Activated CD4-positive, alpha-beta T cell treated with anti-CD3 and anti-CD28 coated beads for 4 hours (primary cell): ENCODE measurements at places on chromosomes 4 and X.
A peak's percentile ranks its signal among the peaks of the same experiment; 100 is the strongest.

DNA sequence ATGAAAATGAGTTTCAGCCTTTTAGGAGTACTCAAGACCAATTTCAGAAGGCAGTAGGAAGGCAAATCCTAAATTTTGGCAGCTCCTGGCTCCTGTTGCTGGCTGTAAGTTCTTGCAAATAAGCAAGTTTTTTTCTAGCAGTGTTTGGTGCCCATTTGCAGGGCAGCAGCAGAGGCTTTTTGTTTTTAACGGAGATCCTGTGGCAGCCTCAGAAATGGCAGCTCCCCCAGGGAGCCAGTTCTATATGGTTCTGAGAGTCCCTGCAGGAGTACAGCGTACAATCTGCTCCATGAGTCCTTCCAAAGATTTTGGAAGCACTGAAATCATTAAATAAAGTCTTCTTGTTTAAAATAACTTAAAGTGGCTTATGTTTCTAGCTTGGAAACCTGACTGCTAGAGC lies 171.9 kb downstream of the NDST4 start:
- no peak for DNase-seq

GRCh38 chr4:56940971-56941370 lies 33.3 kb downstream of the REST start:
- DNase-seq: no peak

GRCh38 chrX:153416781-153417450 lies 5.6 kb downstream of the ZFP92 start:
- no peak for DNase-seq

- no peak for DNase-seq
Observed at GRCh38 chr4:109411964-109412363, 21.7 kb upstream of the SEC24B start.

GRCh38 chrX:136538811-136539210 lies 6.8 kb downstream of the VGLL1 start:
- DNase-seq: no peak

DNA sequence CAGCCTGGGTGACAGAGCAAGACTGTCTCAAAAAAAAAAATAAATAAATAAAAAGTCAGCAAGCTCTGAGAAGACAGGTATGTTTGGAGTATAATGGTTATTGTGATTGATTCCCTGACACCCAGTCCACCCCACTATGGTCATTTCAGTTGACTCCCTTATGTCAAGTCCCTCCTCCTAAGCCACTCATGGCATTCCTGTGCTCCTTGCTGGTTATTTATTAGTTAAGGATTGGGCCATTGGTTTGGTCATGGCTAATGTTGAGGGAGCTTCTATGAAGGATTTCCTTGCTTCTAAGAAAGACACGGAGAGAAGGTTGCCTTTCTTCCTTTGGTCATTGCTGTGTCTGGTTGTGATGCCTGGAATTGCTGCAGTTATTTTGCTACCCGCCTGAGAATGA lies 140.1 kb downstream of the UCHL1 start:
- DNase-seq: no peak

DNA sequence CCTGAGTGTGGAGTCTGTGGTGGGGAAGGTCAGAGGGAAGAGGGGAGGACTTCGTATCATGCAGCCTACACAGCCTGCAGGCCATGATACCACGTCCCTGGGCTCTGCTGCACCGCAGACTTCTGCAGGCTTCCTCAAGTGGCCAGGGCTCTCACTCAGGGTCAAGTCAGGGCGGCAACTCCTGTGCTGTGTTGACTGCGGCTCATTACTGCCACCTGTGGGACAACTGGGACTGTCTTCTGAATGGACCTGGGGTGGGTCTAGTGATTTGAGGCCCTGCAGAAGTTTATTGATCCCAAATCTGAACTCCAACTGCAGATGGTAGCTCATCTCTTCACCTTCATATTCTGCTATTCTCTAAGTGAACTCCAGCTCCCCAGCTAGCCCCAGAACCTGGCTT lies 167.1 kb downstream of the NSUN7 start:
- DNase-seq: peak; percentile 6

DNA sequence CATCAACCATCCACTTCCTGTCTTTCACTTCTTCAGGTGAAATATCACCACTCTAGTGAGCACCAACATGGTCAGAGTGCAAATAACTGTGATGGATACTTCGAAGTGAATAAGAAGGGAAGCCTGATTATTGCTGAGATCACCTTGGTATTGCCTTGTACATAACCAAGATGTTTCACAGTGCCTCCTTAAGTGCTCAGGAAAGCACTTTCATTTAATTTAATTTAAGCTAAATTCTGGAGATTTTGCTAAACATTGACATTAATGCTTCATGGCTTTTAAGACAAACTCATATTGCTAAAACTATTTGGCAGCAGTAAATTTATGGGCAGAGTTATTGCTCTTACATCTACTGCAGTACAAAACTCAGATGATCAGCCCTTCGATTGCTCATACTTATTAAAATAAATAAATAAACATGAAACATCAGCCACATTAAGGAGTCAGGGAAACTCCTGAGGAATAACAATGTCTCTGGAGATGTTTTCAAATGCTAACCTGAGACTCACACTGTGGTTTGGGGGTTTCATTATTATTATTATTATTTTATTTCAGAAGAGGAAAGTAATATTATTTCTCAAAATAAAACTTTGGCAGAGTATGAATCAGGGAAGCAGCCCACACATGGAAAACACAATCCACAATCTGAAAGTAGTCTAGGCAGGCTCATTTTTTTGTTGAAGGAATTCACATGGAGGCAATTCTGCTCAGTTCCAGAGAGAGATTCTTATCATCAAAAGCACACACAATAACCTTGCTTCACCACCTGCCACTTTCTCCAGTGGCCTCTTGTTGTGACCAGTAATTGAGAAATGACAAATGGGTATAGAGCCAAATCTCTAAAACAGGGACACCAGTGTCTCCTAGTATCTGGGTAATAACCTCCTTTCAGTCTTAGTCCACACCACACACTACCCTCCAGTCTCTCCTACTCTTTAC lies 344.2 kb downstream of the MAPK10 start:
- DNase-seq: no peak

DNA sequence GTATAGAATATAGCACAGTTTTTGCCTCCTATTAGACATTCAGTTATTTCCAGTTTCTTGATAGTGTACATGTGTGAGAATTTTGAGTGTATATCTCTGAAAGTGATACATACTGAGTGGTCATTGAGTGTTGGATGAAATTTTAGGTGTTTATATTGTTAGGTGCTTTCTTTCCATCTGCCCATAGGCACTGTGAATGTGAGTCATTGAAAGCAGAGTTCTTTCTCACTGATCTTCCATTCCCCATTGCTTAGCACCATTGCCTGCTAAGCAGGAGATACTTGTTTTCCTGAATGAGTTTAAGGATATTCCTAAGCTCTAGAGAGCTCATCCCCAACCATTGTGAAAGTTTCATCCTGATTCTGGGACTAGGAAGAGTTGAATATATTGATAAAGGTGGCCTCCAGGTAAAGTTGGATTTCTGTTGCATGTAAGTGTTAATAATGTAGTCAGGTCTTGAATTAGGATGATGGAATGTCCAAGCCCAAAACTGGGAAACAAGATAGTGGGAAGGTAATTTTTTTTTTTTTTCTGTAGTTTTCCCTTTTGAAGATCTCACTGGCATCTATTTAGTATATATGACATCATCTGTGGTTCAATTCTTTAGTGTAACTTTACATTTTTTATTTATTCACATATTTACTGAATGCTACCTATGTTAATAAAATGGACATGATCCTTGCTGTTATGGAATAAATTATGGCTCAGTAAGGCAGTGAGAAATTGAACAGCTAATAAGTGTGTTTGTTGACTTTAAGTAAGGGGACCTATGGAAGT lies 22.1 kb downstream of the UBE2K start:
- no peak for DNase-seq

DNA sequence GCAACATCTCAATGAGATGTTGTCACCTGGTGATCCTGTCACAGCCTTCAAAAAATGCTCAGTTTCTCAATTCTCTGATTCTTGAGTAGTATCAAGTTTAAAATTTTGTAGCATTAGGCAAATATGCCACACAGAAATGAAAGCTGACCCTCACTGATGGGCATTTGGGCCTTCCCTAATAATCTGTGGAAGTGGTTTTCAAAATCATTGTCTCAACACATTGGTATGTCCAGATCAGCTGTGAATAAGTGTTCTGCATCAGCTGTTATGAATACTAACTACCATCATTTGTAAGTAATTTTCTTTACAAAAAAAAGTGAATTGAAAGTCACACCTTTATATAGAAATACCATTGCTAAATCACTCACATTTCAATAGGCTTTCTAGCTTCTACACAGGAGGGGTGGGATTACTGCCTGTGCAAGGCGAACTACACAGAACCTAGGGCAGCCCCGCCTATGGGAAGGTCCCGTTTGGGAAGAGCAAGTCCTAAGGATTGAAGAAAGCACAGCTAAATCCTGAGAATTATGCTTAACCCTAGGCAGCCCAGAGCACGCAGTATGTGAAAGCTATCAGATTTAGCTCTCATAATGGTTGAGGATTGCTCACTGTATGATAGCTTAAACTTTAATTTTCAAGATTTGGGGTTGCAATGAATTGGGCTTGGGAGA lies 73.4 kb downstream of the GPC3 start:
- DNase-seq: no peak

DNA sequence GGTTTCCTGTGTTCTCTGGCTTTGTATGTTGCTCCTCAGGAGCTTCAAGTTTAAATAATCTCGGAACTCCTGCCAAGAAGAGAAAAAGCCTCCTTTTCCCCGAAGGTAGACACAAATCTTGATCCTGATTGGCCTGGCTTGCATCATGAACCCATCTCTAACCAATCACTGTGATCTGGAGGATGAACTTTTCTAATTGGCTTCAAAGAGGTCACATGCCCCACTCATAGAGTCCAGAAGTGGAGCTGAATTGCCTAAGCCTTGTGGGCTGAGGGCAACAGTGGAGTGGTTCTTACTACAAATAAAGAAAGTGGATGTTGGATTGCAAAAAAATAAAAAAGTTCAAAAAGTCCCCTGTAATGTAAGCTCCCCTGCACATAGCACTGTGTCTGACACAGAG lies 245.9 kb downstream of the MID1IP1 start:
- DNase-seq: no peak

DNA sequence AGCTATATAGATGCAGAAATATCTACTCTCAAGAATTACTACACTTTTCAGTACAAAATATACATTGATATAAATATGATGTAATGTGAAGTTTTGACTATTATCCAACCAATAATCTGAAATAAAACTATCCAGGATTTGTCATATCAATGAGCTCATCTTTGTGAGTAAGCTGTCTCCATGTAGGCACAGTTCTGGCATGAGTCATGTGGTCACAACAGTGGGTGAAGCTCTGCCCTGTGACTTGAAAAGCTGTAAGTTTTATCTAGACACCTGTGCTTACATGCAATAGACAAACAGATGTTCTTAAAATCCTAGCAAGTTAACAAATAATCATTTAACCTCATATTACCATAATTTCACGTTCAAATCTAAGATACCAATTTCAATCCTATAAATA lies 192.7 kb downstream of the GABRG1 start:
- no peak for DNase-seq

DNA sequence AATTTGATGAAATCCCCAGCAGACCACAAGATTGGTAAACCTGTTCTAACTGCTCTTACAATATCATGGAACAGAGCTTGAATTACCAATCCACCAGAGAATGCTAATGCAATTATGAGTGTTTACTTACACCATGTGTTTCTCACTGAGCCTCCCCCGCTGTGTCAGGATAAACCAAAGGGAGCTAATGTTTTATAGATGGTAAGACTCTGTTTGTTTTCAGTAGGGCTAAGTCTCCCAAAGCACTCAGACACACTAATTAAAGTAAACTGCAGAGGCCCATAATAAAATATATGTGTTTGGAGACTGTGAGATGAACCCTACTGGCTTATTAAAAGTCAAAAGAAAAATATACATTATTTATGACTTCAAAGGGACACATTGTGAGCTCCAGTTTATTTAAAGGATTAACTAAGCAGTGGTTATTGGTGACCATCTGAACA lies 261.7 kb upstream of the FAM241A start:
- no peak for DNase-seq

DNA sequence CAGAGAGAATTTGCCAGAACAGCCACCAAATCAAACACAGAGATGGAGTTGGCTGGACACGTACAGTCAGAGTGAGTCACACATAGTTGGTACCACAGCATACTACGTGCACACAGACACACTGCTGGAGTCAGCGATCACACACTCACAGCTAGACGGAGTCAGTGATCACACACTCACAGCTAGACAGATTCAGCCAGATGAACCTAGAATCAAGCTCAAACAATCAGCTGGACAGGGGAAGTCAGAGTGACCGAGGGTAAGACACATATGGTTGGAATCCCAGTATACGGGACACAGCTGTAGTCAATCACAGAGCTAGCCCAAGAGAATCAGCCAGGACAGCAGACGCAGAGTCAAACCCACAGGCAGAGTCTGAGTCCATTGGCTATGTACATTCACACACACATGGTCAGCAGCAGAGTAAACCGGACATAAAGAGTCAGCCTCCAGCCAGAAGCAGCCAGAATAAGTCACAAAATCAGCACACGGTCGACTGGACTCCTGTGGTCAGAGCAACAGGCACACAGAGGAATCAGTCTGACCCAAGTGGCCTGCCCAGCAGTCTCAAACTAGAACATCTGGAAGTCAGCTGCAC lies 4.6 kb downstream of the SLC38A5 start:
- no peak for DNase-seq

DNA sequence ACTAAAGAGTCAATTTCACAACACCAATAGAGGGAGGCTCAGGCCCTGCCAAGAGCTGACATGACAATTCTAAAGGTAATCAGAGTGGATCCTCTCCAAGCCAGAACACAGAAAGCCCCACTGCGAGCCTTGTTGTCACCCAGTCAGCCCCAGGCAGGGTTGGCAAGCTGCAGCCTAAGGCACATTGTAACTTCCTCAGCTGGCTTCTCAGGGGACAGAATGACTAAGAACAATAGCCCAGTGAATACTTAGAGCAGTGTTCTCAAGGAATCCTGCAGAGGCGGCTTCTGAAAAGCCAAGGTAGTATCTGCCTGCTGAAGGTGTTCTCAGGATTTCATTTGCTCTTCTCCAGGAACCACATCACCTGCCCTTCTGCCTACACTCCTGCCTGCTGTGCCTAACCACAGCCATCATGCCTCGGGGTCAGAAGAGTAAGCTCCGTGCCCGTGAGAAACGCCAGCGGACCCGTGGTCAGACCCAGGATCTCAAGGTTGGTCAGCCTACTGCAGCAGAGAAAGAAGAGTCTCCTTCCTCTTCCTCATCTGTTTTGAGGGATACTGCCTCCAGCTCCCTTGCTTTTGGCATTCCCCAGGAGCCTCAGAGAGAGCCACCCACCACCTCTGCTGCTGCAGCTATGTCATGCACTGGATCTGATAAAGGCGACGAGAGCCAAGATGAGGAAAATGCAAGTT lies at the start of gene MAGEB4:
MAGEB4 (plus strand) TSS at position 277 of the 692 bp plus-strand sequence; CDS start at position 413, 136 bp downstream.
- DNase-seq: no peak

- DNase-seq: no peak
Observed at GRCh38 chrX:10021461-10022272, 54.5 kb downstream of the CLDN34 start.

- DNase-seq: no peak
Observed at GRCh38 chrX:78075787-78076389, 28.2 kb upstream of the PGK1 start.

DNA sequence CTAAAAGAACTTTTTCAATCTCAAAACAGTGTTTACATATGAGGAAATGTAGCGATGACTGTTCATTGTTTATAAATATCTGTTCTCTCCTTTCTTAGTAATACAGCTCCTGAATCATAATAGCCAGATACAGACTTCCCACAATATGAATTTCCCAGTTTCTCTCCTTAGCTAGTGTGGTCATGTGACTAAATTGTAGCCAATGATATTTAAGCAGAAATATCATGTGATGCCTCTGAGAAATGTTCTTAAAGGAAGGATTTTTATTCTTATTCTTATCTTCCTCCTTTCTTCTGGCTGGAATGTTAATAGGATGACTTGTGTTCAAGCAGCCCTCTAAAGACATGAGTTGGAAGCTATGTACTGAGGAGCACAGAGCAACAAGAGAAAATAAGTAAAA lies 383.7 kb upstream of the ATOH1 start:
- DNase-seq: no peak
